ENCODE measurements at places on chromosomes 6 and 20.

- no peak for DNase-seq
Measured at GRCh38 chr6:47478233-47479139, 897 bp downstream of the CD2AP start.

GRCh38 chr6:97963193-97963592 lies 680.2 kb upstream of the MMS22L start:
- no peak for DNase-seq

- no peak for DNase-seq
Measured at GRCh38 chr6:26561533-26562466, 23.6 kb downstream of the HMGN4 start.

DNA sequence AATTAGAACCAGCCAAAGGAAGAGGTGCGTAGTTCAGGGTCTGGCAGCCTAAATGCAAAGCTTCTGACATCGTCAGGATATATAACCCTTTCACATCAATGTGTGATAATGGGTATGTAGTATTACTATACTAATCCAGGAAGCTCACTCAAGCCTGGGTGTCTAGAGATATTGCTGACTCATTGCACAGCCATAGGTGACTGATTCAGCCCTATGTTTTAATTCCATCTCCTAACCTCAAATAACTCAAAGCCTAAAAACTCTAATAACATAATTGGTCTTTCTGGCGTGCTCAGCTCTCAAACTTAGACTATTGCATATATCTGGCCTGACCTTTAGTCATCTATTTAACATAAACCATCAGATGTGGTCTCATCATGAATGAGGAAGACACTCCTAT lies 658.4 kb downstream of the TBC1D32 start:
- DNase-seq, result no peak

GRCh38 chr20:24766143-24766527 lies 182.9 kb upstream of the CST7 start:
- no peak for DNase-seq

- DNase-seq, result no peak
Measured at GRCh38 chr20:53580376-53581111, 13.1 kb downstream of the ZNF217 start.

DNA sequence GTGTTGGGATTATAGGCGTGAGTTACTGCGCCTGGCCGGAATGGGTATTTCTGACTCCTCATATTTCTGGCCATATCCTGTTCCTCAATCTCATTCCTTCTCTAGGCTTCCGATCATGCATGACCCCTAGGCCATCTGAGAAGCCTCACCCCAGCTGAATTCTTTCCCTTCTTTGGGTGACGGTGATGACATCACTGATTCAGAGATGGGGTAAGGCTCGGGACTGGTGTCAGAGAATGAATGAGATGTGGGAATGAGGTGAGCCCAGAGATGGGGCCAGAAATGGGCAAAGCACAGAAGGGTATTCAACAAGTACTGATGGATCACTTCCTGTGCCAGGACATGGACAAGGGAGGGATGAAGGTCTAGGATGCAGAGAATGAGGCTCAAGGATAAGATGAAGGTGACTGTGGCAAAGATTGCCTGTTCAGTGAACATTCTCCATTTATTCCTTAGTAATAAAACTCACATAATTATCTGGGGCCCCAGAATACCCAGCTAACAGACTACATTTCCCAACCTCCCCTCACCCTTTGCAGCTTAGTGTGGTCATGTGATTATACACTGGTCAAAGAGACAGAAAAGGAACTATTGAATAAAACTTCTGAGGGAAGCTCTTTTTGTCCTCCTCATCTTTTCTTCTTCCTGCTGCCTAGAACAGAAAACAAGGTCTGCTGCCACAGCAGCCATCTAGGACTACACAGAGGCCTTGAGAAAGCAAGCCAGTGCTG lies 39.6 kb downstream of the KIAA0319 start:
- no peak for DNase-seq

All from activated naive CD4-positive, alpha-beta T cell (primary cell).